Airway epithelial cell (primary cell): ENCODE measurements at places on chromosomes 16 and 17. TPM values are rescaled to one million over a fixed set of nuclear protein-coding genes. Genes with fewer than 3 reads are reported as not detected.

ABI3 gene
- total RNA-seq = not detected in 2 replicates

TLCD3A gene
- total RNA-seq = 31.1 and 37.1 TPM in 2 replicates

COASY gene
- 45.0 and 59.5 TPM in 2 replicates for total RNA-seq

NETO2 gene
- total RNA-seq = 32.8 and 44.2 TPM in 2 replicates

SGF29 gene
- total RNA-seq = 17.9 and 19.5 TPM in 2 replicates

GPRC5C gene
- 11.7 and 19.5 TPM in 2 replicates for total RNA-seq

OSGIN1 gene
- total RNA-seq = 3.5 and 3.9 TPM in 2 replicates

MYH8 gene
- total RNA-seq = not detected in 2 replicates

OR1A1 gene
- total RNA-seq = not detected in 2 replicates

DOC2A gene
- total RNA-seq = 0.71 TPM in 1 of 2 replicates, not detected in the other

BAIAP3 gene
- 0.21 TPM in 1 of 2 replicates, not detected in the other for total RNA-seq

GPR179 gene
- not detected in 2 replicates for total RNA-seq

OR1F1 gene
- 0.78 TPM in 1 of 2 replicates, not detected in the other for total RNA-seq

SLC16A13 gene
- 2.2 and 5.3 TPM in 2 replicates for total RNA-seq

ABCA10 gene
- 0.35 and 0.42 TPM in 2 replicates for total RNA-seq

CDH1 gene
- 224 and 265 TPM in 2 replicates for total RNA-seq

EEF2KMT gene
- 15.1 and 15.4 TPM in 2 replicates for total RNA-seq

PLA2G10 gene
- not detected in 2 replicates for total RNA-seq

NUDT21 gene
- 63.7 and 67.4 TPM in 2 replicates for total RNA-seq

CBLN1 gene
- not detected in 2 replicates for total RNA-seq

CD300H gene
- total RNA-seq = 0.46 TPM in 1 of 2 replicates, not detected in the other

MEIOC gene
- 0.19 and 0.28 TPM in 2 replicates for total RNA-seq

KIF18B gene
- total RNA-seq = 10.4 and 15.2 TPM in 2 replicates

LRRC75A gene
- not detected in 2 replicates for total RNA-seq

CES3 gene
- total RNA-seq = 0.99 and 1.5 TPM in 2 replicates

RNF112 gene
- not detected in 2 replicates for total RNA-seq

TP53TG3 gene
- not detected in 2 replicates for total RNA-seq

SPAG5 gene
- total RNA-seq = 36.9 and 44.5 TPM in 2 replicates

RNU2-1 gene
- total RNA-seq = not detected in 2 replicates

BAHCC1 gene
- 6.0 and 7.1 TPM in 2 replicates for total RNA-seq

SLC5A11 gene
- total RNA-seq = not detected in 2 replicates

OTOP2 gene
- total RNA-seq = 0.42 and 0.79 TPM in 2 replicates

KRT32 gene
- 0.21 TPM in 1 of 2 replicates, not detected in the other for total RNA-seq

ST6GALNAC1 gene
- 9.9 and 12.2 TPM in 2 replicates for total RNA-seq

TSPAN10 gene
- total RNA-seq = 0.63 and 0.74 TPM in 2 replicates

KRT33B gene
- not detected in 2 replicates for total RNA-seq

CCL1 gene
- not detected in 2 replicates for total RNA-seq

ZG16B gene
- 3.0 and 3.2 TPM in 2 replicates for total RNA-seq

NACA2 gene
- total RNA-seq = not detected in 2 replicates

C16orf92 gene
- not detected in 2 replicates for total RNA-seq

PPL gene
- 222 and 252 TPM in 2 replicates for total RNA-seq

TCAP gene
- total RNA-seq = 0.05 and 0.14 TPM in 2 replicates

LMF1 gene
- 3.9 and 8.5 TPM in 2 replicates for total RNA-seq

FOXN1 gene
- 2.7 and 11.1 TPM in 2 replicates for total RNA-seq

KRTAP1-5 gene
- not detected in 2 replicates for total RNA-seq

EME2 gene
- 14.1 and 14.3 TPM in 2 replicates for total RNA-seq

TAF1C gene
- 21.2 and 21.4 TPM in 2 replicates for total RNA-seq

RDM1 gene
- 3.1 and 4.6 TPM in 2 replicates for total RNA-seq

IGF2BP1 gene
- total RNA-seq = 3.4 and 4.4 TPM in 2 replicates

HEATR9 gene
- not detected in 2 replicates for total RNA-seq

HIC1 gene
- 1.0 and 2.0 TPM in 2 replicates for total RNA-seq

CACNA1G gene
- total RNA-seq = 0.05 TPM in 1 of 2 replicates, not detected in the other

TPSD1 gene
- total RNA-seq = not detected in 2 replicates

CYB5B gene
- 41.3 and 64.4 TPM in 2 replicates for total RNA-seq

EVI2B gene
- 0.14 TPM in 1 of 2 replicates, not detected in the other for total RNA-seq

KIF2B gene
- not detected in 2 replicates for total RNA-seq

RCVRN gene
- not detected in 2 replicates for total RNA-seq

CA5A gene
- total RNA-seq = not detected in 2 replicates
